Bone marrow (tissue), 2 donors: ENCODE measurements at places on chromosomes 3 and 15.

DNA sequence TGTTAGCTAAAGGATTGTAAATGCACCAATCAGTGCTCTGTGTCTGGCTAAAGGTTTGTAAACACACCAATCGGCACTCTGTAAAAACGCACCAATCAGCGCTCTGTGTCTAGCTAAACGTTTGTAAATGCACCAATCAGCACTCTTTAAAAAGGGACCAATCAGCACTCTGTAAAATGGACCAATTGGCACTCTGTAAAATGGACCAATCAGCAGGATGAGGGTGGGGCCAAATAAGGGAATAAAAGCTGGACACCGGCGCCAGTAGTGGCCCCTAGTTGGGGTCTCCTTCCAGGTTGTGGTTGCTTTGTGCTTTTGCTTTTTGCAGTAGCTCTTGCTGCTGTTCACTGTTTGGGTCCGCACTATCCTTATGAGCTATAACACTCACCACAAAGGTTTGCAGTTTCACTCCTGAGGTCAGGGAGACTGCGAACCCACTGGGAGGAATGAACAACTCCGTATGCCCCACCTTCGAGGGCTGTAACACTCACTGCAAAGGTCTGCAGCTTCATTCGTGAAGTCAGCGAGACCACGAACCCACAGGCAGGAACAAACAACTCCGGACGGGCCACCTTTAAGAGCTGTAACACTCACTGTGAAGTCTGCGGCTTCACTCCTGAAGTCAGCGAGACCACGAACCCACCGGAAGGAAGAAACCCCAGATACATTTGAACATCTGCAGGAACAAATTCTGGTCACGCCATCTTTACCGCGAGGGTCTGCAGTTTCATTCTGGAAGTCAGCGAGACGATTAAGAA lies 1.1 kb upstream of the SUCLG2 start:
- DNase-seq = no peak

- DNase-seq = no peak
These were observed 50.3 kb upstream of the SELENOK start for GRCh38 chr3:53941950-53942349.

DNA sequence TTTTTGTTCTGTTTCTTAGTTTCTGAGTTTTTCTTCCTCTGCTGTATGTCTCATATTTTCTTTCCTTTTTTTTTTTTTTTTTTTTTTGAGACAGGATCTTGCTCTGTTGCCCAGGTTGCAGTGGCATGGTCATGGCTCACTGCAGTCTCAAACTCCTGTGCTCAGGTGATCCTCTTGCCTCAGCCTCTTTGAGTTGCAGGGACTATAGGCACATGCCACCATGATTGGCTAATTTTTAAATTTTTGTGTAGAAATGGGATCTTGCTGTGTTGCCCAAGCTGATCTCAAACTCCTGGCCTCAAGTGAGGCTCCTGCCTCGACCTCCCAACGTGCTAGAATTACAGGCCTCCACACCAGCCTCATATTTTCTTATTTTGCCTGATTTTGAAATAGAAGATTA lies 51.9 kb downstream of the CTDSPL2 start:
- no peak for DNase-seq

DNA sequence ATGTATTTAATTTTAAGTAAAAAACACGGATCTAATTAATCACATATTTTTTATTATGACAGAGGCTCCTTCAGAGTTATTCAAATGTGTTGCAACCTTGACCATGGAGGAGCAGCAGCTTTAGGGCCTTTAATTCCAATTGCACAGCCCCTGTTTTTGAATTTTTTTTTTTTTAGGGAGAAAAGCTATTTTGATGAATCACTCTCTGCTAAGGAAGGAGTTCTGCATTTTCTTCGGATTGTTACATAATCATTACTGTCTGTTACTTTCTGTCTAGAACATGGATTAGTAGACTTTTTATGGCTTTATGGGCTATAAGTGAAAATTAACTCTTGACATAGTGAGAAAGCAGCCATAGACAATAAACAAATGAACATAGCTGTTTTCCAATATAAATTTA lies 90.8 kb downstream of the MCTP2 start:
- DNase-seq = peak; percentile 18

GRCh38 chr3:162395496-162395895 lies 898.9 kb downstream of the OTOL1 start:
- no peak for DNase-seq
